ENCODE measurements at places on chromosomes 7 and 10.

GRCh38 chr7:81583882-81584533 lies 185.8 kb downstream of the HGF start:
- no peak for DNase-seq

DNA sequence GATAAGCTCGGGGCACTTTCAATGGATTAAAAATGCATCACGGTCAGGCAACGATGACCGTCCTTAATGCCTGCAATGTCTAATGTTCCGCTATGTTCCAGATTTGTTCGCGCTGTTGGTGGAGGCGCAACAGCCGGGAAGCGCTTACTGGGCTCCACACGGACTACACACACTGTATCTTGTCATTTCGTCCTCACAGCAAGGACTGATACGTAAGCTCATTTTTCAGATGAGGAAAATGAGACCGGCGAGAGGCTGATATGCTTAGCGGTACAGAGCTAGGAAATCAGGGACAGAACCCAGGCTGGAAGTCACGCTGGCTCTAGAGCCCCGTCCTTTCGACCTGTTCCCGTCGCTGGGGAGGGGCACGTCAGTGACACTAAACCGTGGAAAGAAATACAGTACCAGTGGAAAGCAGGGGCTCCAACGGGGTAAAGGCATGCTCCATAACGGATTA lies 670 bp downstream of the TPK1 start:
- DNase-seq: no peak

GRCh38 chr10:71939304-71939703 lies 24.9 kb upstream of the CHST3 start:
- DNase-seq: no peak

GRCh38 chr10:91378061-91378460 lies 32.1 kb upstream of the HECTD2 start:
- no peak for DNase-seq

- no peak for DNase-seq
These were observed 32.3 kb downstream of the RAB18 start for GRCh38 chr10:27536437-27536836.

DNA sequence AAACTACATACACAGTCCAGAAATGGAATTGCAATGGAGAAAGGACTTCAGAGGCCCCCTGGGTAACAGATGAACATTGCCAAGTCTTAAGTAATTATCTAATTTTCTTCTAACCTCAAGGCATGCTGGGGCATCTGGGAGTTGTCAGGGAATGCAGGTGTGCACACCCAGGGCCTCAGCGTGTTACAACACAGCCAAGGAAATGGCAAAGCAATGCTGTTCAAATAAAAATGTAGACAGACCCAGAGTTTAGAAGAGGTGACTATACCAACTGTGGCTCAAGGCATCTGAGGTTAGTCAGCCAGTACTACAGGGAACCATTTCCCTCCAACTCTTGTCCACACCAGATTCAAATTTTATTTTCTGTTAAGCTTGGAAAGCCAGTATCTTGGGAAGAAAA lies 73.6 kb downstream of the CCDC3 start:
- DNase-seq: no peak

GRCh38 chr10:52486840-52487611 lies 172.9 kb downstream of the DKK1 start:
- DNase-seq: peak; percentile 21

- no peak for DNase-seq
These were observed 19.0 kb upstream of the SLC16A12 start for GRCh38 chr10:89554433-89554832.

GRCh38 chr10:30596013-30596412 lies 33.5 kb downstream of the LYZL2 start:
- DNase-seq: no peak

DNA sequence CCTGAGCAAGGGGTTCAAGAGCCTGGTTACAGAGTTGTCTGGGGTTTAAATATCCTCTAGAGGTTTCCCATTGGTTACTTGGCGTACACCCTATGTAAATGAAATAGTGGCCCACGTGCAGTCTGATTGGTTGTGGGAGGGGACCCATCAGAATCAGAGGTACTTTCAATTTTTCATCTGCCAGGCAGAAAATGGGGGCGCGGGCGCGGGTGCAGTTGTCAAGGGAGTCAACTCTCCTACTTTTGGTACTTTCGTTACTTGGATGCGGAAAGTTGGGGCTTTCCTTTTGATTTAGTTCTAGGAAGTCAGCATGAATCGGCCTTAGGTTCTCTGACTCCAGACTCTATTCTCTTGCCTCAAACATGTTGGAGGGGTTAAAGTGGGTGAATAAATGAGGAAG lies 83.2 kb downstream of the DNAJB9 start:
- no peak for DNase-seq

DNA sequence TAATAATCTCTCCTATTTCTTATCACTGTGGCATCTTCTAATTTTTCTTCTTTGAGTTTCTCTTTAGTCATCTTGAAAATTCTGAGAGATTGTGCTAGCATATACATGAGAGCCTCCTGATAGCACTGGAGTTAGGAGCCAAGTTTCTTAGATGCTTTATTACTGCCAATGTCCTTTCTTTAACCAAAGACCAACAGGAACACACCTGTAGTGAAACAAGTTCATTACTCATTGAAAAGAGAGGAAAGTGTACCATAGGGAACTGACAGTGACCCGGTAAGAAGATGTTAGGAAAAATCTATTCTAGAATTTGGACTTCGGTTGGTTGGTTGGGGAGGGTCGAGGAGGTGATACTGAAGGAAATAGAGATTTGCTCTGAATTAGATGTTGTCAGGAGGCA lies 27.1 kb upstream of the CD36 start:
- no peak for DNase-seq

- DNase-seq: no peak
These were observed 325.5 kb downstream of the LHFPL3 start for GRCh38 chr7:104653825-104654401.

DNA sequence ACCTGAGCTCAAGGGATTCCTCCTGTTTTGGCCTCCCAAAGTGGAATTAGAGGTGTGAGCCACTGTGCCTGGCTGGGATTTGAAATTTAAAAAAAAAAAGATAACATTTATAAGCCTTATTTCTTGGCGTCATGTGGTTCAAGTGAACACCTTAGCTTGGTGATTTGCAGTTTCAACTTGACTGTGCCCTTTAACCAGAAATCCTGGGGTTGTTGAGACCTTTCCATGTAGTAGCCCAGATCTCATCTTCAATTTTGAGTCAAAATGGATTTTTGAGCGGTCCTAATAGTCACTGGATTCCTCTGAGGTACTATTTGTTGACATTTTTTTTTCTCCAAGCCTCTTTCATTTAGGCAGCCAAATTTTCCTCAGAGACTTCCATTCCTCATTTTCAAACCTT lies 29.5 kb upstream of the FBXW4 start:
- no peak for DNase-seq

DNA sequence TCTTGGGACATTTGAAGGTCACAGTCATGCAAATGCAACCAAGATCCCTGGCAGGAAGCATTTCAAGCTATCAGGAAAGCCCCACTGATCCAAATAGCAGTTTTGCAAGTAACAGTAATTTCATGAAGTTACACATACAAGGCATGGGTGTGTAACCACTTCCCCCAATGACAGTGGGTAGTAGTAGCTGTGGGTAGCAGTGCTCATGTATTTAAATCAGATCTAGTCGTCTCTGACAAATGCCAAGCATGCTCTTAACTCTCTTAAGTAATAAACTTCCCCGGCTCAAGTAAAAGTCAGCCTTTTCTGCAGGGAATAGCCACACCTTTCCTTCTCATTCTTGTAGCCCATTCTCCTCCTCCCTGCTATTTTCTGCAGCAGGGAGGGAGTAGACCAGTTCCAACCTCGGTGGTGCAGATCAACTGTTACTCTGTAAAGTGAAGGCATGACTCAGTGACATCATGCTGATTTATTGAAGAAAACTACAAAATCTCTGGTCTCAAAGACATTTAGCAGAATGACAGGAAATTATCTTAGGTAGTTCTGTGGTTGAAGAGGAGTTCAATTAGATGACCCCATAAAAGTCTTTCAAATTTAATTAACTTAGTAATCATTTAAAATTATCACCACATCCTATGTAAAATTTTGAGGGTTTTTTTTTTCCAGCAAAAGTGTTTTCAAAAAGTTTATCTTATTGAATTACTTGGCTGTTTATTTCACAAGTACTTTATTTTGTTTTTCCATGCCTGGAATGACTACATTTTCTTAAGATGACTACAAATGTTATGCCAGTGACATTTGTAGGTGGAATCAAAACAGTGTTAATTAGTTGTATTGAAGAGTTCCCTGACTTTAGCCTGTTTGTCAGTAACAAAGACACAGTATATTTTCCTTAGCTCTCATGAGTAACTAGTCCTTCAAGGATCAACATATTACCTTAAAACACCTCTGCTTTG lies 568.3 kb downstream of the INHBA start:
- no peak for DNase-seq

- DNase-seq: no peak
These were observed 127.7 kb downstream of the DYNC1I1 start for GRCh38 chr7:95899919-95900513.

GRCh38 chr10:132320654-132321469 lies 11.1 kb upstream of the LRRC27 start:
- no peak for DNase-seq

DNA sequence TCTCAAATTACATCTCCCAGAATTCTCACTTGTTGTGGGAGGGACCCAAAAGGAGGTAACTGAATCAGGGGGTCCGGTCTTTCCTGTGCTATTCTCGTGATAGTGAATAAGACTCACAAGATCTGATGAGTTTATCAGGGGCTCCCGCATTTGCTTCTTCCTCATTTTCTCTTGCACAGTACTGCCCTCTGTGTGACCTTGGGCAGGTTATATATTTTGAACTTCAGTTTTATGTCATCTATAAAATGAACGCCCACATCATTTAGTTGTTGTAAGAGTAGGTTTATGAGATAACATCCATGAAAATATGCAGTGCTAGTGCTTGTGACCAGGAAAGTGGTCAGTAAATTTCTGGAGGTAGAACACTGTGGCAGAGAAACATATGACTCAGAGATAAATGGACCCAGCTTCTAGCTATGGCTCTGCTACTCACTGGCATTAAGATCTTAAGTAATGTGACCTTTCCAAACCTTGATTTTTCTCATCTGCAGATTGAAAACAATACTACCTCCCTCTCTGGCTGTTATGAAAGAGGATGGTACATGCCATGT lies 44.3 kb downstream of the SCRN1 start:
- DNase-seq: no peak

- DNase-seq: peak; percentile 66
These were observed 6.0 kb downstream of the PRXL2A start for GRCh38 chr10:80414142-80414895.

- no peak for DNase-seq
These were observed 102.3 kb downstream of the SLC25A13 start for GRCh38 chr7:96219378-96220130.

GRCh38 chr10:95276367-95277200 lies 14.2 kb downstream of the PDLIM1 start:
- DNase-seq: no peak

DNA sequence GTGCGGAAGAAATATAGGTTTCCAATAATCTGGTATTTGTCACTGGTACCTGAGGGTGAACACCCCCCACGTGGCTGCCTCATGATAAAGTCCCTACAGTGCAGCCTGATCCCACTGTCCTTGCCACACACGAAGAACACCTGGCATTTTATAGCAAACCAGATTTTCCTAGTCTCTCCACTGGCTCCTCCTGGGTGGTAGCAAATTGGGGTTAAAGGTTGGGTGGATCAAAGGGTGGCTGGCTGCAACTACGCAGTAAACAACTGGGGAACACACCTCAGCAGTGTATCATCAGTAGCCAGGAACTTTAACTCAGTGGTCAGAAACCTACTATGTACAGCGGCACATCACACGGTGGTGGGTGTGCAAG lies 10.3 kb downstream of the SEPHS1 start:
- DNase-seq: no peak

- no peak for DNase-seq
These were observed 25.0 kb downstream of the YKT6 start for GRCh38 chr7:44225566-44226395.

DNA sequence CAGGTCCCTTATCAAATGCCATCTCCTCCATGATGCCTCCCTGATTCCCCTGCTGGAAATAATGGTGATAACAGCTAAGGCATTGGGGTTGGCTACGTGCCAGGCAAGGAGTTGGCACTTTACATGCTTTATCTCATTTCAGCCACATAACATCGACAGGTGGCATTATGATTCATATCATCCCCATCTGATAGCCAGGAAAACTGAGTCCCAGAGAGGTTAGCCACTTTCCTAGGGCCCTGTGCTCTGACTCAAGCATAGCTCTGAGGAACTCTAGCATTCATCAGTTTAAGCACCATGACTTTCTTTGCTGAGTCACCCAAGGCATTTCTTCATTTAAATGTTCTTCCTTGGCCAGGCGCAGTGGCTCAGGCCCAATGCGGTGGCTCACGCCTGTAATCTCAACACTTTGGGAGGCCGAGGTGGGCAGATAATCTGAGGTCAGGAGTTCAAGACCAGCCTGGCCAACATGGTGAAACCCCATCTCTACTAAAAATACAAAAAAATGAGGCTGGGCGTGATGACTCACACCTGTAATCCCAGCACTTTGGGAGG lies 6.6 kb downstream of the LEP start:
- DNase-seq: no peak

- DNase-seq: no peak
These were observed 1.1 kb downstream of the RASSF4 start for GRCh38 chr10:44960482-44961229.

- no peak for DNase-seq
These were observed 9.3 kb downstream of the RBM33 start for GRCh38 chr7:155653803-155654202.

DNA sequence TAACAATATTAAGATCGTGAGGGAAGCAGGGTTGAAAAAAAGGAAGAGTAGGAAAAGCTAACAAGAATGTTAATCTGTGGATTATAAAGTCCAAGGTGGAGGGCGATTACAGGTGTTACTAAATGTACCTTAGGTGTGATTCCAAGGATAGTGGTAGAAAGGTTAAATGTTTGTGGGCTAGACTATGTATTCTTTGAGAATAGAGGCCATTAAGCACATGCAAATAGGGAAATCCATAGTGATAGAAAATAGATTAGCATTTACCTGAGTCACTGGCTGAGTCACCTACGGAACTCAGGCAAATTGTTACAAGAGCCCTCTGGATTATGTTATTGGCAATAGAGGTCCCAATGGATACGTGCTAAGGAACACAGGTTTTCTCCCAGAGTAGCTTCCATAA lies 9.0 kb downstream of the MGAM2 start:
- DNase-seq: no peak

- DNase-seq: no peak
These were observed 5.3 kb upstream of the EBF3 start for GRCh38 chr10:129969184-129969910.

DNA sequence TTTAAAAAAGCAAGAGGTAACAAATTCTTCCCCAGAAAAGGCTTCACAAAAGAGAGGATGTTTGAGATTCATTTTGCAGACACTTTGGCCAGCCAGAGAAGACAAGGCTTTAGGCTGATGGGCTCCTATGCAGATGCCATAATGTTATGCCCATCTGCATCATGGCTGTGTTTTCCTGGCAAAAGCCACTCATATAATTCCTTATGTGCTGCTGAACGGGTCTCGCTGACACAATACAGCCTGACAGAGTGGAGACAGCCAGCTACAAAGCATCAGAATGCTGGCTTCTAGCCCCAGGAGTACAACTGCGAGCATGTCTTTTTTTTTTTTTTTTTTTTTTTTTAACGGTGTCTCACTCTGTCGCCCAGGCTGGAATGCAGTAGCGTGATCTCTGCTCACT lies 1157.4 kb upstream of the AUTS2 start:
- DNase-seq: no peak

Measured in HFF-Myc (cell line).